HCT116 (cell line): ENCODE measurements at places on chromosomes 16 and 17.

DNA sequence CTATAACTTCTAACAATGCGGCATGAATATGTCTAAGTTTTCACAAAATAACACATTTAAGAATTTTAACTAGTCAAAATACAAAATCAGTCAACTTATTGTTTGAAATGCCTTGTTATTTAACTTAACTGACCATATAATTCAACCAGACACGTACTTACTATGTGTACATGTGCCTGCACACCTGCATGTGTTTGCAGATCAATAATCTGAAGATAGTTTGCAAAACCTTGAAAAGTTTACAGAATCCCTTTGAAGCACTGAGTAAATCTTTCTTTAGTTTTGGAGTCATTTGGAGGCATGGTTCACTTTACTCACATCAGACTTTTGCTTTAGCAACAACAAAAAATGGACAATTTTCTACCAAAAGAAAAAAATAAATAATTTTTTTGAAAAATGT, 363.8 kb downstream of the PMP22 start:
- H3K27ac ChIP-seq: no peak overlapping the region
- H3K4me1 ChIP-seq: no peaks in the 10 kb centered on the region
- no peak for DNase-seq
- H3K27me3 ChIP-seq: no peaks in the 10 kb centered on the region
- no peak overlapping the region for H3K4me3 ChIP-seq
- no peaks in the 10 kb centered on the region for H3K36me3 ChIP-seq

GRCh38 chr16:11672206-11673090, 4.2 kb downstream of the SNN start:
- peaks cover 46% of the 10 kb centered on the region for H3K4me1 ChIP-seq
- H3K27me3 ChIP-seq: no peaks in the 10 kb centered on the region
- H3K36me3 ChIP-seq: peaks cover 4% of the 10 kb centered on the region; the same call in 1 of the 2 replicates
- H3K27ac ChIP-seq: no peak overlapping the region; the same call in 1 of the 2 replicates
- DNase-seq: no peak

GRCh38 chr16:2827374-2827791, 2.7 kb upstream of the ZG16B start:
- no peaks in the 10 kb centered on the region for H3K4me1 ChIP-seq
- no peak overlapping the region for H3K4me3 ChIP-seq
- no peaks in the 10 kb centered on the region for H3K36me3 ChIP-seq
- H3K27ac ChIP-seq: no peak overlapping the region
- DNase-seq: no peak
- no peaks in the 10 kb centered on the region for H3K27me3 ChIP-seq

DNA sequence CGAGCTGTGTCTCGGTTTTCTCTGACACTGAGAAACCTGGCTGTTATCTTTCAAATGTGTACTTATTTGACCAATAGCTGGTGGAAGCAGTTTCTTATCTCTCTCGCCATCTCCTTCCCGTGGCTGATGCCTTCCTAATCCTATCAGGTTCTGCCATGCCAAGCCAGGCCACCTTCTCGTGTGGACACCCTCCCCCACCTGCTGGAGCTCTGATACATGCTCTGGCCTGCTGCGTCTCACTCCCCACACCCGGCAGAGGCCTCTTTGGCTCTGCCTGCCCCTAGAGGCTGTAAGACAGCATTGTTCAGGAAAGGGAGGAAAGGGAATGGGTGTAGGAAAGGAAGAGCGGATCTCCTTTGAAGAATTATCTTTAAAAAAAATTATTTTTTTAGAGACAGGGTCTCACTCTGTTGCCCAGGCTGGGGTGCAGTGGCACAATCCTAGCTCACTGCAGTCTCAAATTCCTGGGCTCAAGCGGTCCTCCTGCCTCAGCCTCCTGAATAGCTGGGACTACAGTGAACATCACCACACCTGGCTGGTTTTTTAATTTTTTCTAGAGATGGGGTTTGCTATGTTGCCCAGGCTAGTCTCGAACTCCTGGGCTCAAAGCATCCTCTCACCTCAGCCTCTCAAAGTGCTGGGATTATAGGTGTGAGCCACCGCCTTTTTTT, 7.5 kb upstream of the ARMC5 start:
- peak overlapping the region; percentile 30; the same call in 1 of the 2 replicates for H3K27ac ChIP-seq
- no peak overlapping the region for H3K4me3 ChIP-seq
- H3K4me1 ChIP-seq: peaks cover 44% of the 10 kb centered on the region
- DNase-seq: peak; percentile 65
- no peaks in the 10 kb centered on the region for H3K36me3 ChIP-seq

DNA sequence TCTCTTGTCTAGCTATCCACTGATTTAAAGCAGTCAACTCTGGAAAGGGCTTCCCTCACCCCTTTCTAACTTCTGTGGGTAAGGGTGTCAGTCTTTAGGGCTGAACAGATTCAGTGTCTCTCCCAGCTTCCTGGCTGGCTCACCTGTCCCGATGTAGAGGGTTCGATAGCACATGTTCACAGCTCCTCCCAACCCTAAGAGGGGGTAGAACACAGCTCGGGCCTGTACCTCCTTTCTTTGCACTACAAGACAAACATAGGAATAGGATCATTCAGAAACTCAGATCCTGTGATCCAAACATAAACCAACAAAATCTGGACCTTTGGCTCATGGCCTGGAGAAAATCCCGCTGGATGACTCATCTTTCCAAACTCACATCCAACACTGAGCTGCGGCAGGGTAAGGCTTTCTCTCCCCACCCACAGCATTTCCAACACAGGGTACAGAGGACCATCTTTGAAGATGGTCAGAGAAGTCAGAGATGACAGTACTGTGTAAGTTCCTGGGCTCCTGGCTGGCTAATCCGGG, 5.8 kb upstream of the DHRS13 start:
- no peak overlapping the region for H3K4me3 ChIP-seq
- DNase-seq: no peak
- peaks cover 55% of the 10 kb centered on the region for H3K36me3 ChIP-seq
- no peak overlapping the region for H3K27ac ChIP-seq

GRCh38 chr17:80023481-80024205, 12.0 kb downstream of the TBC1D16 start:
- H3K36me3 ChIP-seq: no peaks in the 10 kb centered on the region
- H3K27ac ChIP-seq: no peak overlapping the region
- DNase-seq: no peak

- H3K27ac ChIP-seq: no peak overlapping the region
- H3K36me3 ChIP-seq: no peaks in the 10 kb centered on the region
- DNase-seq: no peak
- H3K4me3 ChIP-seq: no peak overlapping the region
Observed at GRCh38 chr16:35523991-35524390, 2064.6 kb downstream of the TP53TG3F start.

DNA sequence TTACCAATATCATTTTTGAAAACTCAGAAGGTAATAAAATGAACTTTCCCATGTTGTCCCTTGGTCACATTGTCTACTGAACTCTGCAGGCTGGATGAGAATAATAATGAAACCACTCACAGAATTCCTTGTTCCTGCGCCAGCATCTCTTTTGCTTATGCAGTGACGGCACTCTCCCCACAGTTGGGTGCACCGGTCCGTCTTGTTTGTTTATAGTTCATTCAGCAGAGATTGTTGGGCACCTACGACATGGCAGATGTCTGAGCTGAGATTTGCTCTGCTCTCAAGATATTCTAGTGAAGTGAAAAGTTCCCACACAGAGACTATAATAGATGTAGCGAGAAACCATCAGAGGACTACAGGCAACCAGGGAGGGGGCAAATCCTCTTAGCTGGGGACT, 375.7 kb upstream of the CDH11 start:
- H3K4me3 ChIP-seq: no peak overlapping the region
- no peaks in the 10 kb centered on the region for H3K36me3 ChIP-seq
- DNase-seq: no peak
- H3K27ac ChIP-seq: no peak overlapping the region

- H3K4me1 ChIP-seq: no peaks in the 10 kb centered on the region
- no peaks in the 10 kb centered on the region for H3K36me3 ChIP-seq
- no peak overlapping the region for H3K4me3 ChIP-seq
- DNase-seq: no peak
Observed at GRCh38 chr16:34802396-34802795, 1343.0 kb downstream of the TP53TG3F start.

DNA sequence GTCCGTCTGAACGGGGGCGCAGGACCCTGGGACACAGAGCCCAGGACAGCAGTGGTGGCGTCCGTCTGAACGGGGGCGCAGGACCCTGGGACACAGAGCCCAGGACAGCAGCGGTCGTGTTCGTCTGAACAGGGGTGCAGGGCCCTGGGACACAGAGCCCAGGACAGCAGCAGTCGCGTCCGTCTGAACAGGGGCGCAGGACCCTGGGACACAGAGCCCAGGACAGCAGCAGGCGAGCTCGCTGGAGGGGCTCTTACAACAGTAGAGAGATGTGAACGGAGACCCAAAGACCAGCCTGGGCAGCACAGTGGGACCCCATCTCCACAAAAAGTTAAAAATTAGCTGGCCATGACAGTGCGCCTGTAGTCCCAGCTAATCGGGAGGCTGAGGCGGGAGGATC, 40.7 kb downstream of the LMF1 start:
- no peaks in the 10 kb centered on the region for H3K4me1 ChIP-seq
- DNase-seq: no peak
- H3K27me3 ChIP-seq: no peaks in the 10 kb centered on the region
- H3K27ac ChIP-seq: no peak overlapping the region
